ENCODE measurements at places on chromosomes 12 and 14. TPM values are rescaled to one million over a fixed set of nuclear protein-coding genes. Genes with fewer than 3 reads are reported as not detected.

Gene TGM1
- total RNA-seq: 26.1 TPM

Gene ADAMTS20
- 0.10 TPM for total RNA-seq

Gene RFX4
- total RNA-seq: not detected

Gene EEF1AKMT3
- 8.9 TPM for total RNA-seq

Gene SETD1B
- total RNA-seq: 5.3 TPM

Gene RPGRIP1
- total RNA-seq: 0.10 TPM

Gene KCNH5
- total RNA-seq: 1.4 TPM

Gene KCNK10
- 0.30 TPM for total RNA-seq

Gene PKP2
- total RNA-seq: 11.5 TPM

Gene FAM216A
- total RNA-seq: 5.4 TPM

Gene C3AR1
- 8.5 TPM for total RNA-seq

Gene PMEL
- total RNA-seq: 19.8 TPM

Gene MYF5
- total RNA-seq: 3.5 TPM

Gene TOMM20L
- total RNA-seq: not detected

Gene KRT7
- 10.4 TPM for total RNA-seq

Gene SERPINA12
- total RNA-seq: 16.9 TPM

Gene GXYLT1
- 15.3 TPM for total RNA-seq

Gene SRGAP1
- 15.9 TPM for total RNA-seq

Gene ERO1A
- 31.5 TPM for total RNA-seq

Gene SOAT2
- not detected for total RNA-seq

Gene ADCY4
- total RNA-seq: 9.6 TPM

Gene MYO1H
- 2.4 TPM for total RNA-seq

Gene TMEM179
- total RNA-seq: 0.39 TPM

Gene TAS2R43
- 8.5 TPM for total RNA-seq

Gene KLRK1
- total RNA-seq: 0.69 TPM
